ENCODE measurements at places on chromosomes 11 and 22. TPM values are rescaled to one million over a fixed set of nuclear protein-coding genes. Genes with fewer than 3 reads are reported as not detected.

Gene GAL
- not detected for total RNA-seq

Gene ACTN3
- total RNA-seq, result not detected

Gene LDHAL6A
- 0.94 TPM for total RNA-seq

Gene KRTAP5-11
- total RNA-seq, result not detected

Gene OR2AG1
- not detected for total RNA-seq

Gene UBASH3B
- total RNA-seq, result 25.7 TPM

Gene A4GALT
- 0.94 TPM for total RNA-seq

Gene TYMP
- 1.3 TPM for total RNA-seq

Gene INS
- not detected for total RNA-seq

Gene TPCN2
- 21.9 TPM for total RNA-seq

Gene TRPM5
- not detected for total RNA-seq

Gene PARVG
- 1.9 TPM for total RNA-seq

Gene XKR3
- not detected for total RNA-seq

Gene PAK1
- total RNA-seq, result 98.0 TPM

Gene PAMR1
- 0.94 TPM for total RNA-seq

Gene GRK3
- total RNA-seq, result 57.9 TPM

Gene CABP4
- total RNA-seq, result not detected

Gene CLCF1
- 0.31 TPM for total RNA-seq

Gene KCTD21
- total RNA-seq, result 7.8 TPM

Gene KCTD14
- total RNA-seq, result 1.3 TPM

Gene CCDC116
- 0.31 TPM for total RNA-seq

Gene KIAA1671
- total RNA-seq, result 9.1 TPM

Gene LSP1
- 0.63 TPM for total RNA-seq

Gene CDC42BPG
- total RNA-seq, result 0.31 TPM

Gene IGSF22
- total RNA-seq, result 0.31 TPM

Gene PATE4
- not detected for total RNA-seq

Gene MS4A2
- not detected for total RNA-seq

Gene OR56A1
- 0.31 TPM for total RNA-seq

Gene TRIM49
- not detected for total RNA-seq

Gene ZC3H12C
- total RNA-seq, result 33.5 TPM

Gene CNTF
- total RNA-seq, result 5.6 TPM

Gene B3GAT1
- 75.4 TPM for total RNA-seq

Gene TMEM151A
- 9.7 TPM for total RNA-seq

Gene CCDC87
- total RNA-seq, result 0.63 TPM

Gene SYNGR1
- 68.9 TPM for total RNA-seq

Gene MPEG1
- total RNA-seq, result 1.6 TPM

Gene PGR
- total RNA-seq, result not detected

Gene PKDREJ
- total RNA-seq, result under 0.01 TPM

Gene BTG4
- total RNA-seq, result not detected

Gene CERK
- 60.7 TPM for total RNA-seq

Gene LINC01488
- not detected for total RNA-seq

Gene ANO1
- not detected for total RNA-seq

Gene NCF4
- total RNA-seq, result not detected

Gene SCGB2A2
- not detected for total RNA-seq
